ENCODE measurements at places on chromosomes 6 and 20.

DNA sequence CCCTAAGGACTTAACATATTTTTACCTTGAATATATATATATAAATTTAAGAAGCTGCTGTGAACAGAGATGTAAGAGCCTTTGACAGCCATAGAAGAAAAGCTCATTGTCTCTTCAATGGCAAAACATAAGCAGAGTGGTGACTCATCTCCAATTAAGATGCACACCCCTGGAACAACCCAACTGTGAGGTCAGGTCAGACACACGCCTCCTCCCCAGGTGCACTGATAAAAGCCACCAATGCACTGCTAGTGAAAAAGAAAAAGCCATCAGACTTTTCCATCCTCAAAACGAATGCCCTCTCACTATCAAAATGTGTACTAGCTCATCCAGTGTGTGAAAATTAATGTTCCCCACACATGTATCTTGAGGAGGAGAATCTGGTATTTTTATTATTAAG lies 100.1 kb downstream of the SMLR1 start:
- no peak for DNase-seq

DNA sequence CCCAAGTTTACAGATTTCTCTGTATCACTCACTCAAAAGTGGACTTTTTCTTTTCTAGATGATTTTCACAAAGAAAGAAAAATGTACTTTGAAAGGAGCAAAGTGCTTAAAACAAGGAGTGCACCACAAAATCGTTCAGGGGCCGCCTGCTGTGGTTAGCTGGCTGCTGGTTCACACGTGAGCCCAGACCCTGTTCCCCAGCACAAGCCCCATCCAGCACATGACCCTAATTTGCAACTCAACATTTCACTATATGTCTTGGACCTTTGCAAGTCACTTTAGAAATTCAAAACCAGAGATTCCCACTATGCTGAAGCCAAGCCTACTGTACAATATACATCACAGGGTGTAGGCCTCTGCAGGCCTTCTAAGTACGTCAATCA lies 95.5 kb upstream of the NHSL1 start:
- DNase-seq: no peak

DNA sequence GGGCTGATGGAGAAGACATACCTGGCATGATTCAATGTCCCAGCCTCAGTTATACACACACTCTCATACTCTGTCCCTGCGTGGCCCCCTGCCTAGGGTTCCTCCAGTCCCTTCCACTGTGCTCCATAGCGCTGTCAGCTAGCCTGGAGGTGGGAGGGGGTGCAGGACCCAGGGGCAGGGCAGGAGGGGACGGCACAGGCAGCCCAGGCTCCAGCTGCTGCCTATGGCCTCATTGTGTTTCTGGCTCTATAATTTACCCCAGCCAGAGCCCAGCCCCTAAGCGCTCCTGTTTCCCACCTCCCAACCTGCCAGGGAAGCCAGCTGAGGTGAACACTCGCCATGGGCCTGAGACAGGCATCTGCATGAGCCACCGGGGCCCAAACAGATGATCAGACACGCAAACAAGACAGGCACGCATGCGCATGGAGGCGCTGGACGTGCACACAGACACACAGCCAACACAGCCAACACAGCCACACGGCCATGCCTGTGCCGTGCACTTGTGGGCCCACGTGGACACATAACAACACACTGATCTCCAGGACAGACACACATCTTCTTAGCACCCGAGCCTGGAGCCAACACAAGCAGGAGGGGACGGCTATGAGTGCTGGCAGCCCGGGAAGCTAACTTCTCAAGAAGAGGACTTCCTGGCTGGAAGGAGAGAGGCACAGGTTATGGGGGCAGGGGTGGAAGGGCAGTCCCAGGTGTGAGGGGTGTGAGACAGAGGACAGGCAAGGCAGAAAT lies 124.9 kb downstream of the GRM4 start:
- DNase-seq: no peak

GRCh38 chr6:53710788-53711187 lies 45.2 kb upstream of the KLHL31 start:
- DNase-seq: no peak

DNA sequence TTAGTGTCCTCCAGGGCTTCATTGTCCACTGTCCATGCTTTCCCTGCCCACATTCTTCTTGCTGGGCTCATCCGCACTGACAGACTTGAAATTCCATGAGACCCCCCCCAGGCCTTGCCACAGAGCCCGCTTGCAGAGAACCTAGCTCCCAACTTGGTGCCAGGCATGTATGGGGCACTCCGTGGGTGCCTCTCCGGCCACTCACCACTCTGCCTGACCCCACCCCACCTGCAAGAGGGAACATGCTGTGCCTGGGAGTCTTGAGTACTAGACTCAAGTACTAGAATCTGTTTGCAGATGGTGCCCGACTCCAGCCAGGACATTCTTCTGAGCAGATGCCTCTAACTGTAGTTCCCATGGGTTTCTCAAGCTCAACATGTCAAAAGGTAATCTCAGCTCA lies 47.9 kb downstream of the TRERF1 start:
- no peak for DNase-seq

GRCh38 chr6:104771258-104771832 lies 88.4 kb downstream of the HACE1 start:
- DNase-seq: peak; percentile 5

GRCh38 chr6:142429195-142429594 lies 127.4 kb downstream of the ADGRG6 start:
- no peak for DNase-seq

GRCh38 chr6:56087421-56087820 lies 160.0 kb downstream of the COL21A1 start:
- no peak for DNase-seq

GRCh38 chr20:10721137-10721896 lies 47.5 kb upstream of the JAG1 start:
- DNase-seq: no peak

GRCh38 chr6:41588111-41588510 lies 41.9 kb downstream of the FOXP4 start:
- no peak for DNase-seq

- no peak for DNase-seq
These were observed 155.8 kb downstream of the GRM4 start for GRCh38 chr6:33990061-33990541.

DNA sequence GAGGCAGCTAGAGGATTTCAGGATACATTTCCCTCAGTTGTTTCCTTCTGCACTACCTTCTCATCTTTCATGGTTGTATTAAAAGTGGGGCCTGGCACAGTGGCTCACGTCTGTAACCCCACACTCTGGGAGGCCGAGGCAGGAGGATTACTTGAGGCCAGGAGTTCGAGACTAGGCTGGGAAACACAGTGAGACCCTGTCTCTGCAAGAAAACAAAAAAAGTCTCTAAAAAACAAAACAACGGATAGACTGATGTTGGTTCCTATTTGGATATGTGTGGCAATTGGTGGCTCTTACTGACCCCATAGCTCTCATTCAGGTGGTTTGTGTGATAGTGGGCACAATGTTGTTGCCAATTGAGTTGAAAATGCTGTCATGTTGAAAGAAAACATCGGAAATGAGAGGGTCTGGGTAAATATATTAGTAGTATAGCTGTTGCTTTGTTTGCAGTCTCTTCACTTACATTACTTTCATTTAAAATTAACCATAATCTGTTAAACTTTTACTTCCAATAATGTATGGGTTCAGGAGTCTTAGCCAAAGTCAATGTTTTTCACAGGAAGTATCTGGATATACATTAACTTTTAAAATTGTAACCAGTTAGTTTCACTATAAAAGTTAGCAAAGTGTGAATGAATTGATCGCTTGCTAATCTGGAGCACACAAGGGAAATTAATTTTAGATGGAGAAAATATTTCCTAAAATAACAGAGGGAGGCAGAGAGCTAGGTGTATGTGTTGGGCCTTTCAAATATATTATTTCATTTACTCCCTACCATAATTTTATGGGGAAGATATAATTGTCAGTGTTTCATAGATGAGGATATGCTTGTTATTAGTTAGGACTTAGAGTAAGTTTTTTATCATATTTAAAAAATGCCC lies 31.1 kb downstream of the UTRN start:
- DNase-seq: no peak

DNA sequence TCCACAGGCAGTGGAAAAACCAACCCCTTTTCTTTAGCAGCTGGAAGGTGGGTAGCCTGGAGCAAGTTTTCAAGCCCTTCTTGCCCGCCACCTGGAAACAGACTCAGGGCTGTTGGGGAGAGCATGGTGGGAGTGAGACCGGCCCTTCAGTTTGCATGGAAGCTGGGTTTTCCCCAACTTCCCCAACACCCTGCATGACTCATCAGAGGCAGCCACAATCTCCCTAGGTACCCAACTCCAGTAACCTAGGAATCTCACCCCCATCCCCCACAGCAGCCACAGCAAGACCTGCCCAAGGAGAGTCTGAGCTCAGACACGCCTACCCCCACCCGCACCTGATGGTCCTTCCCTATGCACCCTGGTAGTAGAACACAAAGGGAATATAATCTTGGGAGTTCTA lies 86.3 kb upstream of the IRAK1BP1 start:
- DNase-seq: no peak

- DNase-seq: no peak
These were observed 42.0 kb upstream of the PXDC1 start for GRCh38 chr6:3793545-3793944.

GRCh38 chr20:61668771-61669503 lies 396.7 kb downstream of the TAF4 start:
- no peak for DNase-seq

DNA sequence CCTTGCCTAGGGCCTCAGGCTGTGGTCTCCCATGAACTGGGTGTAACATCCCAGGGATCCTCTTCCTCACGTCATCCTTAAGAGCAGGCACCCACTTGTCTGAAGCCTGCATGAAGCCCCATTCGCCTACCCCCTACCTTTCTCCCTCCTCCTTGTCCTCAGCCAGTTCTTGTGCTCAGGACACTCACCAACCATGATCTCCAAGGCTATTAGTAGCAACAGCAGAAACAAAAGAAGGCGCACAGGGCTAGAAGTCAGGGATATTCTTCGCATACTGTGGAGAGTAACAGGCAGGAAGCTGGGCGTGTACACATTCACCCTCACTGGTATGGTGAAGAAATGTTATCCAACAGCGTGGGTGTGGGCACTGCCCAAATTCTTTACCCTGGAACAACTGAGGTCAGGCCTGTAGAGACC lies 7.3 kb downstream of the RAET1E start:
- DNase-seq: no peak

- DNase-seq: no peak
These were observed 518.0 kb downstream of the CD109 start for GRCh38 chr6:74213995-74214394.

GRCh38 chr6:150848400-150848799 lies 17.1 kb upstream of the MTHFD1L start:
- no peak for DNase-seq

DNA sequence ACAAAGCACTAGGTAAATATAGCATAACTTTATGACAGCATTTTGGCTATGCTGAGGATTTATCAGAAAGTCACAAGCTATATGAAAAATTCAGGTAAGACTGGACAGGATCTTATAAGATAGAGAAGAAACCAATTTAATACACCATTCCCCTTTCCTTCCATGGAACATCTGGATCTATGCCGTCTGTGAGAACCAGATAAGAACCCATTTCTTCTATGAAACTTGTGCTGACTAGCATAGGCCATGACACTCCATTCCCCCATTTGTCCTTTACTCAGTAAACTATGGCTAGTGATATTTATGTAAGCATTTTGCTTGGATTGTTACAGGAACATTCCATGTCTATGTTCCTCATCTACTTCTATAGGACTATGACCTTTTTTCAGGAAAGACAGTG lies 437.7 kb downstream of the ADGRB3 start:
- DNase-seq: no peak

All from A549 (cell line).